ENCODE measurements at places on chromosomes 3 and 15.
A peak's percentile ranks its signal among the peaks of the same experiment; 100 is the strongest.

GRCh38 chr3:171286580-171287249 lies 173.5 kb downstream of the TNIK start:
- no peak for DNase-seq

DNA sequence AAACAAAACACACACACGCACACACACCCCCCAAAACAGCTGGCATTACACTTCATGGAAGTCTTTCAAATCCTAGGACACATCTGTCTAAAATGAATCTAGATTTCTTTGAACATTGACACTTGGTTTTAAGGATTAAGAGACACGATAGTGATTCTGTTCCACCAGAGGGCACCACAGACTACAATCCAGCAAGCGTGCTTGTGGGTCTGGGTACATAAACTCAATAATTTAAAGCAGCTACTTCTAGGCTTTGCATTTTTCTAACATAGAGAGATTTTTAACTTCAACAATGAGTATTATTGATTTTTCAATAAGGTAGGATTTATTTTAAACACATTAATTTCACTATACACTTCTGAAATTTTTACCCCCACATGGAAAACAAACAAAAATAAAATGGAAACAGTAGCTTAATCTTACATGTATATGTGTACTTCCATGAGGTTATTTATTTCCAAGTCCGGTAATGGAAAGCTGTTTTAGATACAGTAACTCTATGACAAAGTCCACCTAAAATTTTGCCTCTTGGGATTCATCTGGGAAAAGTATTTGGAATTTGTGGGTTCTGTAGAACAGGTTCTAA lies 564.0 kb upstream of the TGFBR2 start:
- DNase-seq = peak; percentile 47

DNA sequence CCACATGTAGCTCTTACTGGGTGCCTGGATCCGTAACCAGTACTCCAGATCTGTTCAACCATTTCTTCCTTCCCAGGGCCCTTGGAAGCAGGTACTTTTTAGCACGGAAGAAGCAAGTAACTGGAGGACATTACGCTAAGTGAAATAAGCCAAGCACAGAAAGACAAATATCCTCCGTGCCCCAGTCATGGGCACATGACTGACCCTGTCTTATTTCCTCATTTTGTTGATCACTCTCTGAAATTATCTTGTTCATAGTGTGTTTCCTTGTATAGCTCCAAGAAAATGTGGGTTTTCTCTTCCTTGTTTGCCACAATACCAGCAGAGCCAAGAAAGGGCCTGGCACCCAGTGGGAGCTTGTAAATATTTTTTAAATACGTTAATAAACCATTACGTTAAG lies 32.2 kb upstream of the MTMR14 start:
- DNase-seq = no peak

DNA sequence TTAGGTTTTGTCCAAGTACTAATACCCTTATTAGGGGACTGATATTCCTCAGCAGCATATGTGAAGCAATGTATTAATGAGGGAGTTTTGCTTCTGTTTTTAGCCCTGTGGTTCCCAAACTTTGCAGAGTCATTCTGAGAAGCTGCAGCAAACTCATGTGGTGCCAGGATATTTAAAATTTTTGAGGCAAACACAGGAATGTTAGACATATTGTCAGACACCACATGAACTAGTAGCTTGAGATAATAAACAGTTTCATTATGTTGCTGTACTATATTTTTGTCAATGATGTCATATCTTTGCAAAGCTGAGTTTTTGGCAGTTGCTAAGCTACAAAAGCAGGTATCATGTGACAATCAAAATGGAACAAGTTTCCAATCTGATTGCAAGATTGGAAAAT lies 36.6 kb downstream of the ATP6V1A start:
- DNase-seq = no peak

DNA sequence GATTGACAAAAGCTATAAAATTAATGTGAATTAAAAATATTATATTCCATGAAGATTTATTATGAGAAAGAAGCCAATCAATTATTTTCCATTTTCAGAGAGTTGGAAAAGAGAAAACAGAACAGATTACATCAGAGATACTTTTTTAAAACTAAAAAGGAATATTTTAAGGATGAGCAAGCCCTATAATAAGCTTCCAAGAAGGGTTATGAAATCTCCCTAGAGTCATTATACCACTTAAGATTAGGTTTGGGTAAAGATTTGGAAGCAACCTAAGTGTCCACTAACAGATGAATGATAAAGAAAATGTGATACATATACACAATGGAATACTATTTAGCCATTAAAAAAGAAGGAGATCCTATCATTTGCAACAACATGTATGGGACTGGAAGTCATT lies 51.6 kb upstream of the FSIP1 start:
- no peak for DNase-seq

- DNase-seq = no peak
These were observed 227.8 kb upstream of the TBL1XR1 start for GRCh38 chr3:177425042-177425441.

GRCh38 chr3:28322464-28322863 lies 26.1 kb upstream of the ZCWPW2 start:
- DNase-seq = no peak

- no peak for DNase-seq
These were observed 468.8 kb downstream of the CNTN4 start for GRCh38 chr3:2567451-2567850.

DNA sequence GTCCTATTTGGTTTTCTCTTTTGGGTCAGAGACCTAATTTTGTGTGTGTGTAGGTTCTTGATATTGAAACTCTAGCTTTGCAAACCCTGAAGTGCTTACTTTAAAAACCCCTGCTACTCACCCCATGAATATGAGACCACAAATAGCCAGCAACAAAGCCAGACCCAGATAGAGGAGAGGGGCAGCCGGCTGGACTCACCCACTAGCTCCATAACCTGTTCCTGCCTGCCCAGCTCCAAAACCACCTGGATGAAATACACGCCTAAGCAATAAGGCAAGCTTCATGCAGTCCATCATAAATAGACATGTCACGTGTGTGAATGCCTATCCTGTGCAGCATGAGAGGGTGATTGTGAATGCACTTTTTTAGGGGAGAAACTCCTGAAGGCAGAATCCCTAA lies 3.7 kb upstream of the TXNRD3 start:
- DNase-seq = no peak

- DNase-seq = no peak
These were observed 63.1 kb downstream of the IFT57 start for GRCh38 chr3:108159105-108159504.

DNA sequence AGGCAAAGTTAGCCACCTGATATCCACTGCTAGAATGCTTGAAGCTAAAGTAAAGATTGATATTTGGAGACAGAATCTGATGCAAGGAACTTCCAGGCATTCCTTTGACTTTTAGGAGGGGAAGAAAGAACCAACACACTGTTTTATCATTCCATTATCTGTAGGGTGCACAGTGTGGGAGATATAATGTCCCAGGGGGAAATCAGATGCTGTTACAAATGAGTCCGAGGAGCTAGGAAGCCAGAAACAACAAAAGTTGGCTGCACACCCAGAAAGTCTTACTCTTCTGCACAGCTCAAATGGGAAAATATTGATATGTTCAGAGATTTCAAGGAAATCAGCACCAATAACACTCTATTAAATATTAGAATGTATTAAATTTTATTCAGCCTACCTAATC lies 113.6 kb upstream of the ROBO1 start:
- no peak for DNase-seq

- no peak for DNase-seq
These were observed 51.6 kb downstream of the SEMA3G start for GRCh38 chr3:52393131-52393807.

DNA sequence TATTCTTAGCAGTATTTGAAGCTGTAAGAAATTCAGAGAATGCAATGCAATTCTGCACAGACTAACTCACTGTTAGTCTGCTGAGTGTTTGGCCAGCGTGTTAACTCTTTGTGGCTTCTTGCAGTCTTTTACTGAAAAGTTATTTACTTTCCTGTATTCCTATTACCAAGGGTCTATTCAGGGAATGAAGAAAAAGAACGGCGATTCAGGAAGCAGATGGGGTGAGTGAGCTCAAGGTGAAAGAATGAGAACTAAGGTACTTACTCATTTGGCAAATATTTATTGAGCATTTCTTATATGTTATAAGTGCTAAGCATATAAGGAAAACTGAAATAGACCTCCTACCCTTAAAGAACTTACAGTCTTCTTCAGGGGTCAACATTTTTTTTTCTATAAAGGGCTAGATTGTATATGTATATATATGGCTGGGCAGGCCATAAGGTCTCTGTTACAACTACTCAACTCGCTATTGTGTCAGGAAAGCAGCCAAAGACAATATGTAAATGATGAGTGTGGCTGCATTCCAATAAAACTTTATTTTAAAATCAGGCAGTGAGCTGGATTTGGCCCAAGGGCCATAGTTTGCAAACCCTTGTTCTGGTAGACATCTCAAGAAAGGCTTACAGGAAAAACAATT lies 271.9 kb upstream of the GADL1 start:
- DNase-seq = no peak

- DNase-seq = no peak
These were observed 1575.1 kb downstream of the OTOL1 start for GRCh38 chr3:163071713-163072112.

DNA sequence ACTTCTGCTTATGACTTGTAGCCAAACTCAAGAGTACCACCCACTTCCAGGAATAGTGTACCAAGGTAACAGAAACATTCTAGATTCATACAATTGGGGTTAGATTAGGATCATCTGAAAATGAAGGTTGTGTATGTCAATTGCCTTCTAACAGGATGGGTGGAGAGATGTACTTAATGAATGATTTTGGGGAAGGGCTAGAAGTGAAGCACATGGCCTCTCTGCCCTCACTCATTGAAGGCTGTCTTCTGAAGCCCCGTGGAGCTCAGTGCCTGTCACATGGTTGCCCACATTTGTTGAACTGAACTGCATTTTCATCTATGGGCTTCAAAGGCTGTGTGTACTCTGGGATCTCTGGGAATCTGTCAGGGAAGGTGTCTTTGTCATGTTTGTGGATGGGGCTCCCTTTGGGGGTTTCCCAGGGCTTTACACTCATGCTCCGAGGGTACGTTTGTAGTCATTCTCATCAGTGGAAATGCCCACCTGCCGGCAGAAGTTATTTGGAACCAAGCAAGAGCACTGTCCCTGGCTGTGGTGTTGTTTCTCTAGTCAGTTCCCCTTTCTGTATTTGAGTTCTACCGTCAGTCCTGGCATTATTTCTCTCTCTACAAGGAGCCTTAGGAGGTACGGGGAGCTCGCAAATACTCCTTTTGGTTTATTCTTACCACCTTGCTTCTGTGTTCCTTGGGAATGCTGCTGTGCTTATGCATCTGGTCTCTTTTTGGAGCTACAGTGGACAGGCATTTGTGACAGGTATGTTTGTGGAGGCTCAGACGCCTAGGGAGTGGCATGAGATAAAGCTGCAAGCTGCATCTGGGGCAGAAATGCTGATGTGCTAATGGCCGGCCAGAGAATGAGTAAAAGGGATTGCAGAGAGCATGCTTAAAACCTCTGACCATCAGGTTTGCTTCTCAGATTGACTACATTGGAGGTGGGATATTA lies 22.4 kb downstream of the CD86 start:
- DNase-seq = no peak

DNA sequence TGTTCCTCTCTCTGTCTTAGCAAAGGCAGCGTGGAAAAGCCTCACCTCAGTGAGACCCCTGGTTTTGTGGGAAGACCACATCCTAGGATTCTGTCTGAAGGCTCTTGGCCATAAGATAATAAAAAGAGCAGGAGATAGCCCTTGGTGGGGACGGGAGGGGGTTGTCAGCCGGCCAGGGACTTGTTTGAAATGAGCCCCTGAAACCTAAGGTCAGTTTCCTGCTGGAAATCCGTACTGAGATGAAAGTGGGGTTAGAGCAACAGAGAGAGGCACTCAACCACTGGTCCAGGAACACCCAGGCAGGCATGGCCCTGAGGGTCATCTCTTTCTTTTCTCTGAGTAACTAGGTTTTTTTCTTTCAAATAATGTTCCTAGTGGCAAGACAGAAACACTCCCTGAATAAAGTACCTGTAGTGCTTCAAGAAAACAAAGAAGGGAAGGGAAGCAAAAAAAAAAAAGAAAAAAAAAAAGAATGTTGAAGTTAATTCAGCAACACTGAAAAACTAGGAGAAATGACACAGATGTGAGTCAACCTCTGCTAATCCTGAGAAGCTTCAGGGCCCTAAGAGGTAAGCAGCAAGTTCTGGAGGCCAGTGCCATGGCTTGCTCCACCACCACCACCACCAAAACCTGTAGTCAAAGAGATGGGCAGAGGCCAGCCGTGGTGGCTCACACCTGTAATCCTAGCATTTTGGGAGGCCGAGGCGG lies 3.2 kb downstream of the ITGB5 start:
- DNase-seq = no peak

GRCh38 chr3:85170646-85171045 lies 211.9 kb downstream of the CADM2 start:
- DNase-seq = no peak

DNA sequence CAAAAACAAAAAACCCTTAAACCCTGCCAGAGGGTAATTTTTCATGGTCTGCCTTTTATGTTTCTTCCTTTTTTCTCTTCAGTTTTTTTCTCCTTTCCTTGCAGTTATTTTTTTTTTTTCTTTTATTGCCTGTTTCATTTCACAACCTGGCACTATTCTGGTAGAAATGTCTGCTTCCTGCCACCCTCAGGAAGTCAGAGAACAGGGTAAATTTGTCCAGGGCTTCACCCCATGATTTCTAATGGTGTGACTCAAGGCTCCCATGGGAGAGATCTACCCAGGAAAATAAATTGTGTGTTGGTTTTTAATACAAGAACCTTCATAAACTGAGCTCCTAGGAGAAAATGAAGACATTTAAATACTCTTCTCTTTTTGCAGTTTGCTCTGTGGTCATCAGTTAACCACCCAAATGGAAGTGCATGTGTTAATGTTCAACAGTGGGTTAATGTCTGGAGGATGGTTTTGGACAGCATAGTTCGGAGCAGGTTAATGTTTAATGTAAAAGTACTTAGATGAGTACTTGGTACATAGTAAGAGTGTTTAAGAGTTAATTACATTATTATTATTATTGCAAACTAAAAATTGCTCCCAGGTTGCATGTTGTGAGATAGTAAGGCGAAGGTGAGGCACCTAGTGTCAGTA lies 45.9 kb downstream of the CGNL1 start:
- no peak for DNase-seq

DNA sequence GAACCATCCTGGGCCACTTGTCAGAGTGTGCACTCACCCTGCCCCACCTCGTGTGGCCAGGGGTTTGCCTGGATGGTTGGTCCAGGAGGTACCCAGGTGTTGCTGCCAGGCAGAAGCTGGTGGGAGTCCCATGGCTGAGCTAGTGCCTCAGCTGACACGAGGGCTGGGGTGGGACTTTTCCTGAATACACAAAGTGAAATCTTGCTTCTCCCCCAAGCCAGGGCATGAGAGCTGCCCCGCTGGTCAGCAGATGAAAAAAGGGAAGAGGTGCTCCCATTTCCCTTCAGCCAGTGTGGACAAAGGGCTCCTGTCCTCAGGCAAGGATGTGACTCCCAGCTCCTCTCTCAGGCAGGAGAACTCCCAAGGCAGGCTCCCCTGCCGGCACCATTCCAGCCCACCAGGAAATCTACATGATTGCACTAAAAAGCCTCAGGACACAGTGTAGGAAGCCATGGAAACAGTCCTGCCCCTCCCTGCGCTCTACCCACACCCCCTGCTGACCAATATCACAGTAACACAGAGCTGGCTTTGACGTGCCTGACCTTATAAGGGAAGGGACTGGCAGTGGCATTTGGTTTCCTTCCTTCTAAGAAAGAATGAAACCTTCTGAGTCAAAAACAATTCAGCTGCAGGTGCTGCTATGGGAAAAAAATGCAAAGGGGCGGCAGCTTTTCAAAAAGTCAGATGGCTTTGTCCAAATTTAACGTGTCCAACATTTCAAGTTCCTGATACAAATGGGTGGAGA lies 33.9 kb downstream of the MYO5C start:
- DNase-seq = peak; percentile 52

GRCh38 chr3:47324278-47324865 lies 41.6 kb downstream of the KLHL18 start:
- DNase-seq = peak; percentile 44

Data from GDM1 (cell line).